NCI-H748 treated with DMSO at 0.1 percent for 48 hours (cell line): ENCODE measurements at places on chromosomes 5 and 9.

- DNase-seq = no peak
Measured at GRCh38 chr5:17224858-17225511, 7.6 kb downstream of the BASP1 start.

DNA sequence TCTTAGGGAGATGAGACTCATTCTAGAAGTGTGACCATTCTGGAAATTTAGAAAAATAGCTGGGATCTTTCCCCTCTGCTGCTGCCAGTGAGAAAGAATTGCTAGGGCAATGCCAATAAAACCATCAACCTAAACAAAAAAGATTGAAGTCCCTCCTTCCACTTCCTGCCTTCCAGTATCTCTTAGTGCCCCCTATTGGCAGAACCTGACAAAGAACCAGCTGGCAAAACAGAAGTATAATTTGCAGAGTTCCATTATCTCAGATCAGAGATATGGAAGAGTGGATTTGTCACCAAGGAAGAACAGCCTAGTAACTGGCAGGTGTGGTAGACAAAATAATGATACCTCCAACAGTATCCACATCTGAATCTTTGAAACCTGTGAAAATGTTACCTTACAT lies 13.8 kb upstream of the PLCXD3 start:
- peak; percentile 38 for DNase-seq

DNA sequence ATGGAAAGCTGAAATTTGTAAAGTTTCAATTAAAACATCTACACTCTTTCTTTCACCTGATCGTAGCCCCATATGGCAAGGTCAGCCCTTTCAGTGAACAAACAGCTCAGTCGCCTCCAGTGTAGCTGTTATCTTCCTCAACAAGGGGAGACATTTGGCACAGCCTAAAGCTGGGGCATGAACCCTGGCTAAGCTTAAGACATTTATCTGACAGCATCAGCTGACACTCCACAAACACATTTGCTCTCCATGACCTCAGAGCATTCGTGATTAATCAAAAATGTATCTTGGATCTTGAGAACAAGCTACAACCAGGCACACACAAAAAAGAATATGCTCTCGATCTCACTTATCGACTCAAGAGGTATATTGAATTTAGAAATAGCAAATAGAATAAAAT lies 67.3 kb downstream of the POU5F2 start:
- no peak for DNase-seq

GRCh38 chr5:91514400-91514799 lies 131.3 kb upstream of the ARRDC3 start:
- no peak for DNase-seq

- DNase-seq = no peak
Measured at GRCh38 chr9:122338536-122338935, 32.3 kb upstream of the PTGS1 start.

DNA sequence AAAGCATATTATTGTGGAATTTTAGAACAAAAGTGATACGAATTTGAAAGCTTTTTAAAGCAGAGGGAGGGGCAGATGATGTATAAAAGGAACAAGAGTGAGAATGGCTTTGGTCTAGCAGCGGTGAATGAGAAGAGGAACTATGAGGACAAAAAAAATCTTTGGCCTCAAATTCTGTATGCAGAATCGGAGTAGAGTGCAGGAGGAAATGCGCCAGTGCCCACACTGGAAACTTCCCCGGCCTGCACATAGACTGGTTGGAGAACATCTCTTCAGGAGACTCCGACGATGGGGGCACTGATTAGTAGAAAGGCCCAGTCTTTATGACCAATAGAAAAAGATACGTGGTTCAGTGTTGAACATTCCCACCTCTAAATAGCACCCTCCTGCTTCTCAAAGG lies 51.3 kb downstream of the SLC46A2 start:
- no peak for DNase-seq

DNA sequence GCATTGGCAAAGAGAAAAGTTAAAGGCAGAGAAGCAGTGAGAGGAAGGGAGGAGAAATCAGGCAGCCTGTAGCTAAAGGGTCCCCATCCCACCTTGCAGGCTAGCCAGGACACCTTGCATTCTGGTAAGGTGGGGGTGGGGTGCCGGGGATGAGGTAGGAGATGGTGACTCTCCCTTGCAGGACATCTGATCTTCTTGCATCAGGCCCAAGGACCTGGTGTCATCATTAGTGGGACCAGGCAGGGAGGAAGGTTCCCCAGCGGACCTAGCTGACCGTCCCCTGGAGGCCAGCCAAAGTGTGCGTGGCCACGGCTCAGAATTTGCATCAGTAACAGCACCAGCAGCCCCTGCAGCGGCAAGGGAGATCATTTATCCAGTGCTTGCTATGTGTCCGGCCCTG lies 21.7 kb upstream of the CYSTM1 start:
- DNase-seq = no peak

- no peak for DNase-seq
Measured at GRCh38 chr9:136562746-136563495, 17.1 kb upstream of the NOTCH1 start.

GRCh38 chr9:13109781-13110180 lies 169.7 kb downstream of the MPDZ start:
- no peak for DNase-seq

DNA sequence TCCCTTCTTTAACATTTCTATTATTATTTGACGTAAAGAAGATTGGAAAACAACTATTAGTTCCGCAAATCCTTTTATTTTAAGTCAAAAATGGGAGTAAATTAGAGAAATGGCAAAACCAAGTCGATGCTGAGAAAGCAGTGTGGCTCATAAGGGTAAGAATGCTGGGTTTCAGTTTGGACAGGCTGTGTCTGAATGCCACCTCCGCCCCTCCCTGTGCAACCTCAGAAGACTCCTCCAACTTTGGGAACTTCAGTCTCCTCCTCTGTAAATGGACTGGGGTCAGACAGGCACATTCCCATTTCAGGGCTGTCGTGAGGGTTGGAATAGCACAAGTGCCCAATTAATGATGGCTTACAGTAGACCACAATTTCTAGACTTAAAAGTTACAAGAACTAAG lies 154.0 kb downstream of the GABBR2 start:
- no peak for DNase-seq

DNA sequence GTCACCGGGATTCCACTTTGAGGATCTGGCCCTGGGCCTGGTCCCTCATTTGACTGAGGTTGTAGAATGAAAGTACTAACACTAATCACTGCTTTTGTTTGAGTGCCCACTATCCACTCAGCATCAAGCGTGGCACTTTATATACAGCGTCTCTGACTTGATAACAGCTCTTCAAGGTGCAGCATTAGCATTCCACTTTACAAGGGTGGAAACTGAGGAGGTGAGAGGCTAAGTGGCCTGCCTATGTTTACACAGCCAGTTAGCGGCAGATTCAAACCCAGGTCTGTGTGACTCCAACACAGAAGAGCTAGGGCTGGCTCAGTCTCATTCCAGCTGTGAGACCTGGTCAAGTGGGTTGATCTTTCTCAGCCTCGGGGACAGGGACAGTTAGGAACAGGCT lies 5.9 kb downstream of the KCNMB1 start:
- no peak for DNase-seq

- no peak for DNase-seq
Measured at GRCh38 chr9:81858657-81859430, 69.4 kb upstream of the SPATA31D4 start.

DNA sequence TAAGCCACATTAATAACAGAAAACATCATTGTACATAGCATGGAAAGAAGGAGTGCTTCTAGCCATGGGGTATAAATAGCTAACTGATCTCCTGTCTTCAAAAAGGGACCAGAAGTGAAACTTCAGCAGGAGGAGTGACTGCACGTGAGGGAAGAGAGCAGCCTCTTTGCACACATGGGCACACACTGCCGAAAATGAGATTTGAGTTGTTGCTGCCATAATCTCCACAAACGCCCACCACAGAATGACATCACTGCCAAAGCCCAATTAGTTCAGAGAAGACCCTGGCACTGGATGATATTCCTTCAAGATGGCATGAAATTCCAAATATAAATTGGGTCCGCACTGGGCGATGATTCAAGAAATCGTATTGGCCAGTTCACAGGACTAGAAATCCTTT lies 238.9 kb upstream of the NR4A3 start:
- DNase-seq = no peak

DNA sequence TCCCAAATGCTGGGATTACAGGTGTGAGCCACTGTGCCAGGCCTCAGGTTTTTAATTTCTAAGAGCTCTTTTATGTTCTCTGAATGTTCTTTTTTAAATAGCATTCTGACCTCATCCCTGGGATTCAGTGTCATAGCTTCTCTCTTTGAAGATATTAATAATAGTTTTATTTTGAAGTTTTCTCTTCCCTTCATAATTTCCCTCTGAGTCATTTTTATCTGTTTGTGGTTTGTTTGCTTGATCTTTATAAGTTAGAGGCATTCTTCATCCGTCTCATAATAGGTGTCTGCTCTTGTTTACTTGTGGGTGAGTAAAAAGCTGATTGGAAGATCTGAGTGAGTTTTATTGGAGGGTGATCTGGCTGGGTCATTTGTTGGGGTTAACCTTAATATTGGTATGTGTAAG lies 12.5 kb upstream of the MAMDC2 start:
- no peak for DNase-seq
